ENCODE measurements at places on chromosomes 3 and 15. TPM values are rescaled to one million over a fixed set of nuclear protein-coding genes. Genes with fewer than 3 reads are reported as not detected.

DNA sequence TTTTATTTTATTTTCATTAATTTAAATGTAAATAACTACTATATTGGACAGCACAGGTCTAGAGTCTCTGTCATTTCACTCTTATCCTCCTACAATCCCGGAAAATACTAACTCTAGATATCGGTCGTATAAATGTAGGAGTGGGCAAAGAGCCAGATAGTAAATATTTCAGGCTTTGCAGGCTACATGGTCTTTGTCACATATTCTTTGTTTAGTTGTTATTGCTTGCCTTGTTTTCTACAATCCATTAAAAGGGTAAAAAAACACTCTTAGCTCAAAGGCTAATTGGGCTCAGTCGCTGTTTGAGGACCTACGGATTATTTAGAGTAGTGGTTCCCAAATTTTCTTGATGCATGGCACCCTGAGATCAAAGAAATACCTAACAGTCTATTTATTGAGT, 1.7 kb downstream of the KNL1 start:
- DNase-seq: no peak

DNA sequence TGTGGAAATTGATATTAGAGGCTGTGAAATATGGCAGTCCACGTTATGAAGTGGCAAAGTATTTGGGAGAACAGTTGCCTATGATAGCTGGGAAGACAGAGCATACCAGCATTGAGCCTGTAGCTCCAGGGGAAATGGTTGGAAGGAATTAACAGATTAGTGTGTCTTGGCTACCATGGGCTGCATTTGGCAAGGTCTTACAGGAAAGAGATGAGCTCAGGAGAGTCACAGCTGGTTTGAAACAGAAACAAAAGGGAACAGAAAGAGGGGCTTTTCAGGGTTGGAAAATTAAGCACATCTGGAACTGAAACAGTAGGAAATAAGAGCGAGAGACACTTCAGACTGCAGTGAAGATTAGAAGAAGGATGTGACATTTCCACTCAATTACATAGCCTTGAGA, 141.7 kb downstream of the FBLN2 start:
- DNase-seq: no peak

DNA sequence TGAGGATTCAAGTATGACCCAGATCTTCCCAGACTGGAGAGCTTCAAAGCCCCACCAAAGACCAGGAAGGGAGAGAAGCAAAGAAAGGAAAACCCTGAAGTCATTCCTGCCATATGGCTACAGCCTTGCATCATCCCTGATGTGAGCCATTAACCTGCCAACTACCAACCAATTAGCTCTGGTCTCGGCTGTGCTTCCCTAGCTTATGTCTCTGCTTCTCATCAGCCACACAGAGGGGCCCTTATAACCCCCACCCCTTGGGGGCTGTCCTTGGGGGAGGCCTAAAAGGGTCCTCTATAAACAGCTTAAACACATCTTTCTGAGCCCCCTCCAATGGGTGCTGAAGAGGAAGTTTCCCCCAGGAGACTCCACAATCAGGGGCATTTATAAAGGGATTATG, 52.8 kb downstream of the NOX5 start:
- no peak for DNase-seq

GRCh38 chr15:57667171-57667849, 39.2 kb upstream of the POLR2M start:
- no peak for DNase-seq

DNA sequence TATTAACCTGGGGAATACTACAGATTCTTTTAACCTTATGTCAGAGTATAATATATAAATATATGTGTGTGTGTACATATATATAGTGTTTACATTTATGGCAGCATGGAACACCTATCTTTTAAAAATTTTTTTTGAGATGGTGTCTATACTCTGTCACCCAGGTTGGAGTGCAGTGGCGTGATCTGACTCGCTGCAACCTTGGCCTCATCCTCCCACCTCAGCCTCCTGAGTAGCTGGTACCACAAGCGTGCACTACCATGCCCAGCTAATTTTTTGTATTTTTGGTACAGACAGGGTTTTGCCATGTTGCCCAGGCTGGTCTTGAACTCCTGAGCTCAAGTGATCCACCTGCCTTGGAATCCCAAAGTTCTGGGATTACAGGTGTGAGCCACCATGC, 18.5 kb upstream of the ERICH6 start:
- no peak for DNase-seq

- DNase-seq: no peak
These were observed 1.9 kb downstream of the UBR1 start for GRCh38 chr15:43103907-43104306.

DNA sequence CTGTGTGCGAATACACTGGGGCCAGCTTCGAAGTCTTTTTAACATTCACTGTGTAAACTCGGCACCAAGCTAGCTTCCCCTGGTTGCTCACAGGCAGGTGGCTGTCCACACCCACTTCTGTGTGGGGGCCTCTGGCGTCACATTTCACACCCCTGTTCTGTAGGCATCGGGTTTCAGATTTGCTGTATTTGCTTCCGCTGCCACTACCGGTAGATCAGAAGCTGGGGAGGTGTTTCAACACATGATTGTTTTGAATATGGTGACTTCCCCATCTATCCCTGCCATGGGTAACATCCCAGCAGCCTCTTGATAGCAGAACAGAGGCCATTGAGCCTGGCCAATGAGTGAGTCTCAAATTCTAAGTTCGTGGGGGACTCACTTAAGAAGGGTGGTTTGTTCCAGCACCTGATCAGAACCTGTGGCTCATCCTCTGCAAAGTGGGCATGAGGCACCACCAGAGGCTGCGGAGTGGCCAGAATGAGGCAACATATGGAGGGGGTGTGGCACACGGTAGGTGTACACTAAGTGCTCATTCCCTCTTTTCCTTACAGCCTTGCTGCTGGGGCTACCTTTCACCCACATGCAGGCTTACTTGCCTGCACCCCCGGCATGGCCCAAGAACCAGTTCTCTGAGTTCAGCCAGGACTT, 61.5 kb downstream of the IQSEC1 start:
- no peak for DNase-seq

GRCh38 chr15:52668133-52668532, 11.1 kb downstream of the ATOSA start:
- no peak for DNase-seq

- no peak for DNase-seq
These were observed 2.7 kb downstream of the RYR3 start for GRCh38 chr15:33313491-33313890.

DNA sequence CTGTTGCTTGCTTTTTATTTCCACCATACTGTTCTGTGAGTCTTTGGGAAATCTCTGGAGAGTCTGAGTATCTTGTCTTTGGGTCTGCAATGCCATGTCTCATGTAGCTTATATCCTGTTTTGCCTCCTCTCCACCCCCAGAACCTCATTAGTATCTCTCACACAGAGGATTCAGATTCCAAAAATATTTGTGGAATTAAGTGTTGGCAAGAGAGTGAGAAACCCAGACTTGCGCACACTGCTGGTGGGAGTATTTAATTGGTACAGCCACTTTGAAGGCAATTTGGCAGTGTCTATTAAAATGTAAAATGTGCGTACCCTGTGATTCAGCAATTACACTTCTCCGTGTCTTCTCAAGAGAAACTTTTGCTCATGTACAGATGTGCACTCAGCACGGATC, 68.6 kb downstream of the ZNF621 start:
- DNase-seq: no peak

GRCh38 chr3:127791221-127791913, 30.9 kb downstream of the MGLL start:
- DNase-seq: no peak

DNA sequence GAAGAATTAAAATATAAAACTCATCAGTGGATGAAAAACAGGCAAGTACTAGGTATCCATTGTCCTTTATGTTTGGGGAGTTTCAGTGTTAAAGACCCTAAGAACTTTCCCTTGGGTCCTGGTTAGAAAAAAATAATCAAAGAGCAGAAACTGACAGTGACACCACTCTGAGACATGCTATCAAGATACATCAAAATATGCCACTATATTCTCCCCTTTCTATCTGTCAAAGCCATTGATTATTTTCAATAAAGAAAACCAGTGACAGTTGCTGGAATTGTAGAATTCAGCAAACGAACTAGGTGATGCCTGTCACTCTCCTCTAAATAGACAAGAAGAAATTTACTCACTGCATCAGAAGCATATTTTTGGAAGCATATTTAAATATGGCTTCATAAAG, 496.7 kb upstream of the CFAP20DC start:
- no peak for DNase-seq

GRCh38 chr15:88744548-88745020, 58.7 kb upstream of the ACAN start:
- no peak for DNase-seq

Gene SCAPER
- 43.1 TPM for total RNA-seq

Gene AMOTL2
- 29.5 TPM for total RNA-seq

Gene SI
- not detected for total RNA-seq

Gene MCF2L2
- total RNA-seq: 0.61 TPM

Gene CIB1
- 50.1 TPM for total RNA-seq

Gene CSTA
- total RNA-seq: 13.2 TPM

Gene PDIA3
- 260 TPM for total RNA-seq
